Hematopoietic multipotent progenitor cell treated with erythropoietin and hydrocortisone succinate and interleukin-3 and kit ligand, for 8 days (in vitro differentiated cells): ENCODE measurements at places on chromosomes 12 and 14.

DNA sequence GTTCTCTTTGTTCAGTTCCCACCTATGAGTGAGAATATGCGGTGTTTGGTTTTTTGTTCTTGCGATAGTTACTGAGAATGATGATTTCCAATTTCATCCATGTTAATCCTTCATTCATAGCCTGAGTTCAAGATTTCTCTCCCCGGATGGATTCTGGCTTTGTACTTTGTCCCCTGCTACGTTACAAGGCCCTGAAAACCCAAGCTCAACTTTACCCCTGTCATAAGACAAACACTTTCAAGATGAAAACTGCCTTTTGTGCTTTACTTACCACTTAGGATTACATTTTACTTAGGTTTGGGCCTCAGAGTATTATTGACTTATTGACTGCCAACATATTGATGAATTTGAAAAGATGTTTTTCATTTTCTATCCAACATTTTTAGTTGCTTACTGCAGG, 36.3 kb downstream of the FOXA1 start:
- no peak for DNase-seq

DNA sequence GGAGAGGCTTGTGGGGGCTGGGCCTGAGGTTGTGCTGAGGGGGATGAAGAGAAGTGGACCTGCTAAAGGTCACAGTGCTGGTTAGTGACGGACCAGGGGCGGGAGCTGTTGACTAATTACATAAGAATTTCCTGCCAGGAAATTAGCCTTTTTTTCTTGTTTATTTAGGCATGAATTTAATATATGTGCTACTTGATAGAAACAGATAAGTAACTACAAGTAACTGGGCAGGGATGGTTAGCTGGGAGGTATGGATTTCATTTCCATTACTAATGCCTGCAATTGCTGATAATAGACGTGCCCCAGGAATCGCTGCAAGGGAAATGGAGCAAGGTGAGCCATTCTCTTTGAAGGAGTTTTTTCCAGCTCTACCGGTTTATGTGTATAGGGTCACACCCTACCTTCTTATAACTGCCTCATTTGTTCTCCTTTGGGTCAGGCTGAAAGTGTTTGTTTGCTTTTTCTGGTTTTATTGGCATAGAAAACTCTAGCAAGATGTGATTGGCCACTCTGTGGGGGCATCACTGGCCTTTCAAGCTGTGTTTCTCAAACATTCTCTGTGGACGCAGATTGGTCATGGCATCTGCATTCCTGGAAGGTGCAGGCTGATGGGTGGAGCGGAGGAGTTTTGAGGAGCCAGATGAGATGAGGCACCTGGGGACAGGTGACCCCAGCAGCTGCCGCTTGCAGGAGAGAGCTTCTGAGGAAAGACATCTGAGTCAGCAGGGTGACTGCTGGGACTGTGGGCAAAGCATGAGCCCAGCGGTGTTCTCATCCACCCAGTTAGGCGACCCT, 19.0 kb upstream of the GPRC5A start:
- DNase-seq = no peak

- DNase-seq = peak; percentile 73
Measured at GRCh38 chr14:23299211-23299957, 3.3 kb downstream of the PPP1R3E start.

DNA sequence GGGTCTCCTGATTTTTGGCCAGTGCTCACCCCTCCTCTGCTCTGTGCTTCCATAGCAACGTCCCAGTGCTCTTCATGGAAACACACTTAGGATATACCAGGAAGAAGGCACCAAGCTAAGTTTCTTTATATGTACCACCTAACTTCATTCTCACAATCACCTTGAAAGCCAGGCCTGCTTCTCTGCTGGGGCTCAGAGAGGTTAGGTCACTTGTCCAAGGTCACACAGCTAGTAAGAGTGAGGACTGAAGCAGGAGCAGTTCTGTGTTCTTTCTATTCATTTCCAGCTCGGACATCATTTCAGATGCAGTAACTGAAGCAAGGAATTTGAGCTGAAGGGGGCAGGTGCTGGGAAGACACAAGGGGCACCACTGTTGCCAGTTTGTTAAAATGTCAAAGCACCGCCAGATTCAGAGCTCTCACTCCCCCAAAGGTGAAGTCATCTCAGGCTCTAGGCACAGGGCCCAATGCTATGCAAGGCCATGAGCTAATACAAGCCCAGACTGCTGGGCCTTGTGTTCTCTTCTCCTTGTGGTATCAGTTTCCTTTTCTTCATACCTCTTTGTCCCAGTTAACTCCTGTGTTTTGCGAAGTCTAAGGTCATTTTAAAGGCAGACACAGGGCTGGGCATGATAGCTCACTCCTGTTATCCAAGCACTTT, 19.7 kb upstream of the YY1 start:
- no peak for DNase-seq

DNA sequence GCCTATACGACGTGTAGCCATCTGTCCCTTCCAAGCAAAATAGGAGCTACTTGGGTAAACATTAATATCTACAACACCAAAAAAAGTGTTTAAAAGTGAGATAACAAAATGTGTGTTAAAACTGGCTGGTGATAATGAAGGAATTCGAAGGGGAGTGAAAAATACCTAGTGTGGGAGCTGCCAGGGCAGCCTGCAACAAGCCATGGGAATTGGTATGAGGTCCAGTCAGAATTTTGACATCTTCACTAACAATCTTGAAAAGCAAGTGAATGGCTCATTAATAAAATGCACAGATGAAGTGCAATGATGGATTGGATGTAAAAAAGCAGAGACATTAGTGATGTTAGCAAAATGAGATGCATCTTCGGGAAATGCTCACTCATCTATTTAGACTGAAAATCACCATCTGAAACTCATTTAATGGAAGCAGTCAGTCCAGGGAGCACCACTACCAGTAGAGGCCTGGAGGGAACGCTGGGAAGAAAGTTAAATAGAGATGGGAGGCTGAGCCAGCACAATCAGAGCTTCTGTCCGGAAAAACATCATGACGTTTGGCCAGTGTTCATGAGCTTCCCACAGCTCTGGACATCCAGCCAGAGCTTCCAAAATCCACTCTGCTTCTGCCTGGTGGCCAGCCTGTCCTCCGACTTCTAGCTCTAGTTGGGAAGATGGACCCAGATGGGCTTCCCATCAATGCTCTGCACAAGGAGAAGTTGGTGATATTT, 405.0 kb upstream of the TMTC1 start:
- DNase-seq = no peak

DNA sequence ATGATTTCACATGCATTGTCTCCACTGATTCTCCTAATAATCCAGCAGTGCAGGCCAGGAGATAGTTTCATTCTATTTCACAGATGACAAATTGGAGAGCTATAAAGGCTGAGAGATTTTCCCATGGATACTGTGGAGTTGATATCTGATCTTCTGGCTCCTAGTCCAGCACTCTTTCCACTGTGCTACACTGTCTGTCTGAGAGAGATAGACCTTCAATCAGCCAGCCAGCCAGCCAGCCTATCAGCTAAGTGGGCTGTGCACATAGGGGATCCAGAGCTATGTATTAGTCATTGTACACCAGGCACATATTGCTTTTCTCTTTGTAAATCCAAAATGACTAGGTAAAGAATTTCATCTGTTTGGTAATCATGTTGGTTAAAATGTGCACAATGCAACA, 91.8 kb upstream of the ATP2B1 start:
- DNase-seq = peak; percentile 90

DNA sequence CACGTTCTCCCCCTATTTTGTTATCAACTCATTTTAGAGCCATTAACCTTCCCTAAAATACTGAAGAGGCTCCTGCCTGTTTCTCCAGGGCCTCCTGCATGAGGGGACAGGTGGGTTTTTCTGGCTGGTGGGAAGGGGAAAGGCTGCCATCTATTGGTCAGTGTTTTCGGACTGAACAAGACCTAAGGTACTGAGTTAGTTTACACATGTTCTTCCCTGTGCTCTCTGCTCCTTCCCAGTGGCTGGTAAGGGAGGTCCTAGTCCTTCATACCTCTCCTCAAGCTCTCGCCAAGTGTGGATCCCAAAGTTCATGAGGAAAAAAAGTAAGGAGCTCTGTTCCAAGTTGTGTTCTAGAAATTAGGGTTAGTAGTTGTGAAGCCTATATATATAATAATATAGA, 357.5 kb downstream of the FSCB start:
- peak; percentile 3 for DNase-seq

GRCh38 chr14:97367278-97367677, 570.1 kb downstream of the VRK1 start:
- no peak for DNase-seq

DNA sequence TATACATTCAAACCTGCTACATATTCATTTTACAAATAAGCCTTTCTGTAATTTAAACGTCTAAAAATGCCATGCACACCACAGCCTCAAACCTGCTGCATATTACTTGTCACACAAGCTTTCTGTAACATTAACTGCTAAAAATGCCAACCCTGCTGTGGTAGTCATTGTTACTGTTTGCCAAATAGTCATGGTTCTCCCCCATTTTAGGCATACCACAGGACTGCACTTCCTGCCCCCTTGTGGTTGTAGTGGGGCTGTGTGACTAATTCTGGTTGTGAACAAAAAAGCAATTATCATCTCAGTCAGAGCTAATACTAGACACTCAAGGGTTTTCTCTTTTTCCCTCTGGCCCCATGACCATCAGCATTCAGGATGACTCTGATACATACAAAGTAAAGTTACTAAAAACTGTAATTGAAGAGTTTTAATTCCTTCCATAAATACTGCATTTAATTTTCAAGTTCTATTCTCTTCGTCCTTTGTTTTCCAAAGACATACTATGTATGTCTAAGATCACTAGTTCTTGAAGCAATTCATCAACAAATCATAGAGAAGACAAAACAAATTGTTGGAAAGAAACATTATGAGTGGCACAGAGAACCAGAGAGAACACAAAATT, 5.7 kb upstream of the SLC35F4 start:
- DNase-seq = peak; percentile 46

DNA sequence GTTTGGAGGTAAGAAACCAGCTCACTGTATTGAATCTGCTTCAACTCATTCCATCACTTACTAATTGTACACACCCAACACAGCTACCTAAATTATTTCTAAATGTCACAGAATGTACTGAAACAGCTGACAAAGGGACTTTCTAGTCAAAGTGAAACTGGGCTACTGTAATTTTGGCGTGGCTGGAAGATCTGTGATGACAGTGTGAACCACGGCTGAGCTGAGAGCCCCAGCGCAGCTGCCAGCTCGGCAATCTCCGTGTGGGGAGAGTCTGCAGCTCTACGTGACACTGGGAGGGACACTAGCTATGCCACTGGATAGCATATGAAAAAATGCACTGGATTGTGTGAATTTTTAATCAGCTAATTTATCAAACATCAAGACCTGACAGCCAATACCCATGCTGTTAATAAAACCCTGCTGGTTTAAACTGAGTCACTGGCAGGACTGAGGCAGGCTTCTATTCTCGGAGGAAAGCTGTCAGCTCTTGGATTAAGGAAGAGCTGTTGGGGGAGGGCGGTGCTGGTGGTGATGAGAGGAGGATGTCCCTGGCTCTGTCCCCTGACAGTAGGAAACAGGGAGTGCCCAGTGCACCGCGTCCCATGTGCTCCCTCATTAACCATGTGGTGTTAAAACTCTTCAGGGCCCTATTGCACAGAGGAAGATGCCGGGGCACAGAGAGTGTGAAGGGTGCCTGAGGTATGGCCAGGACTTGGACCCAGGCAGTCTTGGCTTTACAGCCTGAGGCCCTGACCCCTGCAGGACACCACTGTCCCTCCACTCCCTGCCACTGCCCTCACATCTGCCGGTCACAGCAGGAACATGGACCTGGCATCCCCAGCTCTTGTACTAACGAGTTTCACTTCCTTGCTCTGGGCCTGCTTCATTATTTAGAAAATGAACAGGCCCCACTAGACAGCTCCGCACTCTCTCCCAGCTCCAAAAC, 13.3 kb downstream of the SLC15A4 start:
- no peak for DNase-seq

GRCh38 chr12:94707892-94708291, 57.5 kb upstream of the TMCC3 start:
- DNase-seq = no peak

DNA sequence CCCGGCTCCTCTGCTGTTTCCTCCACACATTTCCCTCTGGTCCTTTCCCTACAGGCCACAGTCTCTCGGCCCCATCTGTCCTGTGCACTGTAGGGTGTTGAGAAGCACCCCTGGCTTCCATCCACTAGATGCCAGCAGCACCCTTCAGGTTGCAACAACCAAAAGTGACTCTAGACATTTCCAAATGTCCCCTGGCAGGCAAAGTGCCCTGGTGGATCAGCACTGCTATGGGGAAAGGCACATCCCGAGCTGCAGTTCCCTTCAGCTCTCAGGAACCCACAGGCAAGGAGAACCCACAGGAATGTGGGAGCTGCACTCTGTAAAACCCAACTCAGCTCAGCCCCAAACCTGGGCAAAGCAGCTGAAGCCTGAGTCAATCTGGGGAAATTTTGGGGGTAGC, 77.0 kb downstream of the RBM19 start:
- DNase-seq = no peak

GRCh38 chr12:108850854-108851573, 6.4 kb downstream of the SSH1 start:
- DNase-seq = peak; percentile 55

- DNase-seq = no peak
Measured at GRCh38 chr12:96258104-96258961, 64.2 kb downstream of the ELK3 start.

GRCh38 chr12:97754306-97754705, 291.7 kb downstream of the RMST start:
- DNase-seq = no peak

- DNase-seq = peak; percentile 63
Measured at GRCh38 chr14:63478010-63478409, 65.2 kb downstream of the PPP2R5E start.

GRCh38 chr12:98741196-98741555, 96.1 kb downstream of the APAF1 start:
- no peak for DNase-seq

DNA sequence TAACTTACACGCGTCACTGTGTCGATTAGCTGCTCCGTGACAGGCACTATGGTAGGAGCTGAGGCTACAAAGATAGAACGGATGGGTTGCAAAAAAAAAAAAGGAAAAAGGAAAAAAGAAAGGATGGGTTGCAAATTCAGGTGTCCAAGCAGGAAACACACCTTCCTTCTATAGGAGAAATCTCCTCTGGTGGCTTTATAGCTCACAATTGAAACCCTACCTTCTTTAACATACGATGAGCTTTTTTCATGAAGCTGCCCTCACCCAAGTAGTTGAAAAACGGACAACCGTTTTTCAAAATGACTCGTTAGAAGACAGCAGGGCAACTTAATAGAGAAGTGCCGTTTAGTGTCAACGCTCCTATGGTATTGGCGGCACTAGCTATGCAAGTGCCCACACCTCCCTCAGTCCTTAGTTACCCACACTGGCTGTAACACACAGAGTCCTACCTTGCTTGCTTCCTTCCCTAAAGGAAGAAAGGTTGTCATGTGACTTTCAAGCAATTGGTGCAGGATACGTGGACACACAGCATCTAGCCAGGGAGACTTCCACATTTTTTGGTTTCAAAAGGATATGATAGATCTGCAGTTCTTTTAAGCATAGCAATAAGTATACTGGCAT, 682 bp upstream of the TRIP11 start:
- DNase-seq = peak; percentile 85
